ENCODE measurements at places on chromosomes 2 and 18.
A peak's percentile ranks its signal among the peaks of the same experiment; 100 is the strongest.

GRCh38 chr2:195413944-195414343 lies 243.1 kb upstream of the SLC39A10 start:
- no peak for DNase-seq

- DNase-seq = no peak
Observed at GRCh38 chr2:61161888-61162287, at the start of gene C2orf74. C2orf74 (plus strand) TSS chr2:61162188; CDS start chr2:61162515, 327 bp downstream.

GRCh38 chr2:113784823-113785744 lies 28.6 kb upstream of the SLC35F5 start:
- no peak for DNase-seq

- no peak for DNase-seq
Observed at GRCh38 chr2:219877728-219878127, 250.3 kb downstream of the SLC4A3 start.

- peak; percentile 92 for DNase-seq
Observed at GRCh38 chr2:170525566-170525900, 189.6 kb upstream of the SP5 start.

DNA sequence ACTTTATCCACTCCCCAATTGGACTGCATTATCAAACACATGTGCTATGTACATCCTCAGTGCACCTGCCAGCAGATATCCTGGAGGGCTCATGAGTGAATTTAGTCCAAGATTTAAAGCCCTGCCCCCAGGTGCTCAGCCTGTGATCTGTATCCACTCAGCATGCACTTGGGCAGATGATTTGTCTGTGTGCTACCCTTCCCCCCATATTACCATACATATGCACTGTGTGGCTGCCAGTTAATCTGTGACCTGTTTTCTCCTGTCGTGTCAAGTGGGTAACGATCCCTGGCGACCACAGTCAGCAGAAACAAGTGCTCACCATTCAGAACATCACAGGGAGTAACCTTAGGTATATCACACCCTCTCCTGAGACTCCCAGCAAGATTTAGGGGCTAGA lies 10.2 kb downstream of the NAGK start:
- DNase-seq = no peak

DNA sequence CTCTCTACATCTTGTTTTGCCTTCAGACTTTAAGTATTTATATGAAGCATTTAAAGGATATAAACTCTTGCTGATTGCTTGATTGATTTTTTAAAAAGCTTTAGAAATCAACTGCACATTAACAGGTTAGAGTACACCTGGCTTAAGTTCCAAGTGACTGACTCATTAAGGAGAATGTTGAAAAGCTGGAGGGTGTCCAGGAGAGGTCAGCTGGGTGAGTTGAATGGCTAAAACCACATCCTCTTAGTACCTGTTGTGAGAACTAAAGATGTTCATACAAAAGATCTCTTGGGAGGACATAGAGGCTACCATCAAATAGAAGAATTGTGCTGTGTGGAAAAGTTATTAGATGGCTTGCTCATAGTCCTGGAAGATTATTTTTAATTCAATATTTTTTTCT lies 206.8 kb downstream of the TXNL1 start:
- DNase-seq = peak; percentile 44

- no peak for DNase-seq
Observed at GRCh38 chr18:70377857-70378701, 89.2 kb downstream of the SOCS6 start.

DNA sequence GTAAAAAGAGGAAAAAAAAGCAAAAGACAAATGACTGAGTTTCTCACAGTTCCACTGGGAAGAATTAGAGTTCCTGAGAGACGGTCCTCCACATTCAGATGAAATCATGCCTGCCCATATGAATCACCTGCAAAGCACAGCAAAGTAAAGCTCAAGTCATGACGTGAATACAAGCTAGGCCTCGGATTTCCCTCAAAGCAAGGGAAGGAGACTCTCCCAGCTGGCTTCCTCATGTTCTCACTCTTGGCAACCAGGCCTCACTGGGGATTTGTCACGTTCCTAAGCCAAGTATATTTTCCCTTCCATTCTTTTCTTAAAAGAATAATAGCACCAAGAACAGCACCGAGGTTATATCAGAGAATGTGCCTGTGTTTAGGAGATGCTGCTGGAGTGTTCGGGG lies 47.0 kb downstream of the CYP27C1 start:
- DNase-seq = no peak

GRCh38 chr2:74050151-74050550 lies 65.4 kb downstream of the TET3 start:
- DNase-seq = no peak

GRCh38 chr2:157931542-157931941 lies 55.4 kb upstream of the ACVR1 start:
- DNase-seq = no peak

- DNase-seq = no peak
Observed at GRCh38 chr2:164816046-164816445, 25.6 kb downstream of the COBLL1 start.

DNA sequence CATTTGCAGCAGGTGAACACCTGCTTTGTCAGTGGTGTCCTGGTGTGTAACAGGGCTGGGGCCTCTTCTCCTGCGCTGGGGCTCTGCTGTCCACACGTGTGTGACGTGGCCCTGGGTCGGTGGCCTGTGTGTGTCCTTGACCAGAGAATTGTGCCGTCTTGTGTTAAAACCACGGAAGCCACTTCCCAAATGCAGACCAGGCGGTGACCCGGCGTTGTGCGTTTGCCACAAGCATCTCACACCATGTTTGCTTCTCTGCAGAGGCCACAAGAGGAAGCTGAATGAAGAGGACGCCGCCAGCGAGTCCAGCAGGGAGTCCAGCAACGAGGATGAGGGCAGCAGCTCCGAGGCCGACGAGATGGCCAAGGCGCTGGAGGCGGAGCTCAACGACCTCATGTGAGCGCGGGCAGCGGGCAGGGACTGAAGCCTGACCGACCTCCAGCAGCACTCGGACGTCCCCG lies 44.3 kb upstream of the KCNG2 start:
- DNase-seq = no peak

DNA sequence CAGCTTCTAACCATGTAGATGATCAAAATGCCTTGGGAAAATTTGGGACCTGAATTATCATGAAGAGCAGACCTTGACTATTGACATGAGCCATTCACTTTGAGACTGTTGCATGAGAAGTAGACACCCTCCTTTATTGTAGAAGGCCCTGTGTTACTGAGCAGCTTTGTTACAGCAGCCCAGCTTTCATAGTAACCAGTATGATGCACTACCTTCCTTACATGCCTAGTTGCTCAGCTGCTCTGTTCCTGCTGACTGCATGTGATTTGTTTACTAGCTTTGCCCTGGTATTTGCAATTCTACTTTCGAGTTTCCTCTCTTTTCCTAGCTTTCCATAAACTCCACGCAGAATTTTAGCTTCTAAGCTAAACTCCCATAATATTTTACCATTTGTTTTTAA lies 11.2 kb upstream of the FN1 start:
- no peak for DNase-seq

DNA sequence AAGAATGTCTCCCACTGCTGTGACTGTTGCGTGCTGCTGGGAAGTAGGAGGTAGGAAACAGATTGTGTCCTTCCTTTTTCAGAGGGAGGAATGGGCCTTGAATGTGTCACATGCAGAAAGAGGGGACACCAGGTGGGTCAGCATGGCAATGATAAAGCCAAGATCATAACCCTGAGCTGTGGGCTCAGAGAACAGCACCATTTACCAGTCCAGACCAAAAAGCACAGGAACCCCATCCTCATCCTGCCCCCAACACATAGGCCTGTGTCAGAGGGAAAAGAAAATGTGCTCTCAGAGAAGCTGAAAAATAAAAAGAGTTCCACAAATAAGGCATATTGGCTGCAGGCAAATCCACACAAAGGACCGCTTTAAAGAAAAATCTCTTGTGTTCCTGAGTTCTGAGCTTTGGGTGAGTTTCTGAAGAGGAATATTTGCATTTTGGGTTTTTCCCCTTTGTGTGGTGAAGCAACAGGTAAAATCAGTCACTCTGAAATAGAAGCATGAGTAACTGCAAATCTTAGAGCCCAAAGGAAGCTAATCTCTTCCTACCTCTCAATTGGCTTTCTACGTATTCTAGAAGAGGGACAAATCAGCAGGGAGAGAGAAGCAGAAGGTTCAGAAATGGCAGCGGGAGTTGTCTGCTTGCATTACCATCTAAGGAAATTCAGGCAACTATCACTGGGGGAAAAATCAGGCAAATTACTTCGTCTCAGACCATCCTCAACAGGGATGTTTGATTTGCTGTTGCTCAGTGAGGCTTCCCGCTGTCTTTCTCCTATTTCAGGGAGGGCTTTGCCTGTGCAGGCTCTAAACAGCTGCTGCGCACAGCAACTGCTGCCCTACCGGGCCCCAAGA lies 106.8 kb downstream of the BCL11A start:
- DNase-seq = no peak

GRCh38 chr2:64052463-64053241 lies 33.4 kb upstream of the VPS54 start:
- DNase-seq = peak; percentile 23

DNA sequence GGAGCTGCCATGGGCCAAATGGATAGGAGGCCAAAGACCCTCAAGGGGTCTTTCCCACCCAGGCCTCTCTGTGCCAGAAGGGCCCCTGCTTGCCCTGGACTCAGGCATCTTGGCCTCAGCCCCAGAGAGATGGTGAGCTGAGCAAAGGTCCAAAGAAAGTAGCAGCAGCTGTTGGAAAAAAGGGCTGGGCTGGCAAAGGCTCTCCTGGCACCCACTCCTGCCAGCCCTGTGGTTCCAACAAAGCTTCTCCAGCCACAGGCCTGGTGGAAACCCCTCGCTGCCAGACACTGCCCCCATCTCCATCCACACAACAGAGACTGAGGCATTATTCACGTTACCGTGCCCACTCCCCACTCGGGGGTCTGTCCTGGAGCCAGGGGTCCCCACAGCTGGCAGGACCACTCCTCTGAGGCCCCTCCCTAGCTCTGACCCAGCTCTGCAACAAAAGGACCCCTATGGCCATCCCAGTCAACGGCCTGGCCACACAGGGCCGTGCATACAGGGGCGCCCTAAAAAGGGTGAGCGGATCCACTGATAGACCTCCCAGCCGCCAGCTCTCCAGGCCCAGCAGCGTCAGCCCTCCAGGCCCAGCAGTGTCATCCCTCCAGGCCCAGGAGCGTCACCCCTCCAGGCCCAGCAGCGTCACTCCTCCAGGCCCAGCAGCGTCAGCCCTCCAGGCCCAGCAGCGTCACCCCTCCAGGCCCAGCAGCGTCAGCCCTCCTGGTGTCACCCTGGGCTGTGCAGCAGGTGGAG lies 10.1 kb downstream of the BIN1 start:
- no peak for DNase-seq

DNA sequence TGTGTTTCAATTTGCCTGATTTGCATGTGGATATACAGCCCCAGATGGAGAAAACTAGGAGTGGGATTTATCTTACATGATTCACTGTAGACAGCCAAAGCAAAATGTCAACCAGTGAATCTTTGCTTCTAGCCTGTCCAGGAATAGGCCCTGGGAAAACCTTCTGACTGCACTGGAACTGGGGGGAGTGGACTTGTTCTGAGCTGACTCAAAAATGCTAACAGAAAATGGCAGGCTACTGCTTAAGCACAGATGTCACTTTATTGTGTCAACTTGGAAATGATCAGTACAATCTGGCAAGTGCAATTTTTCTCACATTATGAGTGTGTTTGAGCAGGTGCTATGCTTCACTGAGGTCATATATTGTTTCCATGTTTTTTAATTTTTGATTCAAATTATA lies 593.7 kb downstream of the NRXN1 start:
- DNase-seq = no peak

- no peak for DNase-seq
Observed at GRCh38 chr18:58175786-58176176, 131.8 kb downstream of the NEDD4L start.

DNA sequence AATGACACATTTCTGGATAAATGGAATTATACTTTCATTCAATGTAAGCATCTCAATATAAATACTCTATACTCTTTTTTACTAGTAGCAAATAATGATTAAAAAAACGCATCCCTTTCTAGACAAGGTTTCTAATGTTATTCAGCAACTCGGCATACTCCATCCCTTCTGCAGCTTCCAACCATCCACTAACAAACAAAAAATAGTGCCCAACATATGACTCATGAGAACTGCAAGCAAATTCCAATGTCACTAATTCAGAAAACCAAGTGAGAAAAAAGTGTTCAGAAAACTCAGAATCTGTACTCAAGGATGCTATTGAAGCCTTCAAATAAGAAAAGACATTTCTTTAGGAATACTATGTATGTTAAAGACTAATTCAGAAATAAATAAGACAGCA lies 140.0 kb downstream of the BAZ2B start:
- no peak for DNase-seq

DNA sequence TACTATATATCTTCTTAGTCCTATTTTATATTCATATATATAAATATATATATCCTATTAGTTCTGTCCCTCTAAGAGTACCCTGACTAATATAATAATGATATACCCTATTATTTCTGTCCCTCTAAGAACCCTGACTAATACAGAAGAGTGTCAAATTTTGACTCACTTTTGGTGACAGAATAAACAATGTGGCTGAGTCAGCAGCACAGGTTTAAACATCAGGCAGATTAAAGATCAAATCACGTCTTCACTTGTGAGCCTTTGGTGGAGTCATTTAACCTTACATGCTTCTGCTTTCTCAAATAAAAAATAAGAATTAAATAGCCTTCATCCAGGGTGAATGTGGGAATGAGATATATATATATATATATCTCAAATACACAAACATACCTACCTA lies 615.9 kb upstream of the GCFC2 start:
- no peak for DNase-seq

- DNase-seq = no peak
Observed at GRCh38 chr2:128447538-128447995, 128.9 kb upstream of the HS6ST1 start.

- DNase-seq = no peak
Observed at GRCh38 chr2:208594642-208595385, 188.2 kb downstream of the PTH2R start.

DNA sequence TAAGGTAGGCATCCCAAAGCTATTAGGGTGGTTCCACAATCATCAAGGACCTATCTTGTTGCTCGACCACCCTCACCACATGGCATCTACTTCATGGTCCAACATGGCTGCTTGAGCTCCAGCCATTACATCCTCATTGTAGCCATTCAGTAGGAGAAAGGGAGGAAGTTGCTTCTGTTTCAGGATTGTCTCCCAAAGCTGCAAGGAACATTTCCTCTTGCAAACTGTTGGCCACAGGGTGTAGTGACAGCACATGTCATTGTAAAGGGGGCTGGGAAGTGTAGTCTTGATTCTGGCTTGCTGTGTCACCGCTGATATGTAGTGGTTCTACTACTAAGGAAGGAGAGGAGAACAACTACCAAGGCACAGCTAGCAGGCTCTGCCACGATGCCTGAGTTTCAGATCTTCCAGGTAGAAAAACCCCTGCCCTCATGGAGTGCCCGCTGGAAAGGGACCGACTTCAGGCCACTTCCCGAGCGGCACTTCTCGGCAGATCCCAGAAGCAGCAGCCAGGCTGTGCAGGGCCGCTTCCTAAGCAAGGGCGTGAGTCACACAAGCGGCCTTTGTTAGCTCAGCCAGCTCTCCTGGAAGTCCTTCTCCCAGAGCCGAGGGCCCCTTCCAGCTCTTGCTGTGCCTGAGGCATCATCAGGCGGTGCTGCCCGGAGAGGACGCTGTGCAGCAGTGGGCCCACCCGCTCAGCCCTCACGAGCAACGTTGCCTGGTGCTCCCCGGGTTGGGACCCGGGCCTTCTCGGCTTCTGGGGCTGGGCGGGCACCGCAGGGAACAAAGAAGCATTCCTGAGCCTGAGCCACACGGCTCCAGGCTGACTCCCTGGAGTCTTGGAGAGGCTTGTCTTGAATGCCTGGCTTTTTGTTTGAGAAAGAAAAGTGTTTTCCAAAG lies 58.2 kb downstream of the HS6ST1 start:
- peak; percentile 75 for DNase-seq

GRCh38 chr18:14941256-14941655 lies 193.3 kb downstream of the ANKRD30B start:
- no peak for DNase-seq

Data from urothelium cell line (cell line).